ENCODE measurements at places on chromosomes 7 and 10. TPM values are rescaled to one million over a fixed set of nuclear protein-coding genes. Genes with fewer than 3 reads are reported as not detected.

FANK1 gene
- total RNA-seq, result 6.7 TPM

ZNF488 gene
- 0.21 TPM for total RNA-seq

- DNase-seq, result no peak
Measured at GRCh38 chr7:45099891-45100760, 11.4 kb upstream of the NACAD start.

GRCh38 chr7:621572-622285 is 102.1 kb upstream of the PDGFA start:
- DNase-seq, result no peak

GRCh38 chr10:78921895-78922294 is 146.9 kb upstream of the ZMIZ1 start:
- no peak for DNase-seq

- DNase-seq, result no peak
Measured at GRCh38 chr7:44335184-44335583, 9.8 kb upstream of the CAMK2B start.

GRCh38 chr10:17138460-17139042 is 8.9 kb upstream of the CUBN start:
- DNase-seq, result no peak

DNA sequence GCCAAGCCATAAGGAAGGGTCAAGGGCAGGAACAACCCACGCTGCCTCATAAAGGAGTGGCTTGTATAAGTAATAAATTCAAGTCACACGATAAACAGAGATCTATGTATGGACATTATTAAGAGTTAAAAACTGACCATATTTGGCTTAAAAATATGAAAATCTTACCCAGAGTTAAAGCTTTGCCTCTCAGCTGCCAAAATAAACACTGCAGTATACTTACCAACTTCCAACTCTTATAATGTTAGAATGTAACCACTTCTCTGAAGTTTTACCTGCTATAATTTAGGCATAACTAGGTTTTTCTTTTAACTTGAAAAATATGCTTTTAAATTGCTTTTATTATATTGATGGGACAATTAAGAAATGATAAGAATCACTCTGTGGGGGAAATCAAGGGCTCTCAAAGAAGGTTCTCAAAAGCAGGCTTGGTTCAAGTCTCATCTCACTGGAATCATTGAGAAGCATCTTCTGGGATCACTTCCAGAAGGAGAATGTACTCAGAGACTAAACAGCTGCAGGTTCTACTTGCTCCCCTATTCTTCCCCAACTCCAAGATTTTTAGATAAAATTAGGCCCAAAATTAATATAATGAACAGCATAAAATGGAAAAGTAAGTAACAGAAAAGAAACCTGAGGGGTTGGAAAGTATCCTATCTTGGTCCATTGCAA is 16.1 kb upstream of the CAV2 start:
- DNase-seq, result no peak

DNA sequence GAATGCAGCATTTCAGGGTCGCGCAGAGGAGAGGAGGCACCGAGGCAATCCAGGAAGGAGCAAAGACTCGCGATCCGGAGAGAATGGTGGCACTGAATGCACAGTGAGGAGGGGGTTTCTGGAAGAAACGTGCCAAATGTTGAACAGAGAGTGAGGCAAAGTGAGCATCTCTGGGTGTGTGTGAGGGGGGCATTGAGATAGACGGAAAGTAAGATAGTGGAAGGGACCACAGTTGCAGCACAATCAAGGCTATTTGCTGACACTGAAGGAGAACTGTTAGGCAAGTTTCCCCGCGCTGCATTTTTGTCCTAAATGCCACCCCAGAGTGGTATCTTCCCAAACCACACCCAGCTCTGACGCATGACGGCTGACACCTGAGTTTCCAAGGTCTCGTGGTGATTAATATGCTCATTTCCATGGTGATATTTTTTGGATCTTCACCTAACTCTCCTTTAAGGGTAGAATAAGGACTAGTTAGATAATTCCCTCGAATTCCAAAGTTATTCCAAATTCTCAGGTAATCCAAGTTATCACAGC is 14.4 kb upstream of the ADO start:
- no peak for DNase-seq

GRCh38 chr10:115335366-115335765 is 242.2 kb downstream of the ATRNL1 start:
- no peak for DNase-seq

DNA sequence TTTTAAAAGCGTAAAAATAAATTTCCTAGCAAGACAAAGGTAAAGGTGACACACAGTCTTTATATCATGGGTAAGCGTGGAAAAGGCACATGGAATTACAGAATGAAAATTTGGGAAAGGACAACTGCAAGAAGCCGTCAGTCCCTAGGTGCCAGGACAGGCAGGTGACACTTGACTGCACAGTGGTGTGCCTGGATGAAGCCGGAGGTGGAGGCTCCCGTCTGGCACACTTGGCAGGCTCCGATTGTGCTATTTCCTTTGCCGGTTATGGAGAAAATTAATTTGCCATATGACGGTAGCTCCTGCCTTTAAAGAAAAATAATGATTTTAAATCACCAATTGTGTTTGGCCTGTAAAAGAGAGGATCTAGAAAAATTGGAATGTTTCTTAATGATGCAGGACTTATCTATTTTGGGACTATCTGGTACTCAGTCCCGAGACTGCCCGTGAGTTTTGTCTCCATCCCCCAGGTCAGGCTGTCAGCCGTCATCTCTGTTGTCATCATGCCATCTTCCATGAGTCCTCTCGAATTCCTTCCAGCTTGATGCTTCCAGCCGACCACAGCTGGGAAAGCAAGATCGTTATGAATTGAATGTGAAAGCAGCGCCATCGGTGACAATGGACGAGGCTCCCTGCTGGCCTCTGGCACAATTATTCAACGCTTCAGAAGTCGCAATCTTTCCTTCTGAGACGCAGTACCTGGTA is 56.2 kb upstream of the MGMT start:
- no peak for DNase-seq

DNA sequence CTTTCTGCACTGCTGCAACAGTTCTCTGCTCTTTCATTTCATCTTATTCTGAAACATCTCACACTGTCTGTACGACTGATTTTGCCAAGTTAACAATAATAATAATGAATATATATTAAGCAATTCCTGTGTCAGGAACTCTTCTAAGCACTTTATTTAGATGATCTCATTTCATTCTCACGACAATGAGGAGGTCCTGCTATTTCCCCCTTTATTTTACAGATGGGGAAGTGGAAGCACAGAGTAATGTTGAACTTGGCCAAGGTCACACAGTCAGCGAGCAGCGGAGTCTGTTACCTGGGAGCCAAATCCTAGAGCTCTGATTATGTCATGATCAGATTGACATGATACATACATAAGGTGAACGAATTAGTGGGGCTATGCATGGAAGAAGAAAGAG is 5.8 kb downstream of the MRC1 start:
- no peak for DNase-seq

GRCh38 chr10:124013916-124014315 is 79.5 kb downstream of the CHST15 start:
- DNase-seq, result no peak

DNA sequence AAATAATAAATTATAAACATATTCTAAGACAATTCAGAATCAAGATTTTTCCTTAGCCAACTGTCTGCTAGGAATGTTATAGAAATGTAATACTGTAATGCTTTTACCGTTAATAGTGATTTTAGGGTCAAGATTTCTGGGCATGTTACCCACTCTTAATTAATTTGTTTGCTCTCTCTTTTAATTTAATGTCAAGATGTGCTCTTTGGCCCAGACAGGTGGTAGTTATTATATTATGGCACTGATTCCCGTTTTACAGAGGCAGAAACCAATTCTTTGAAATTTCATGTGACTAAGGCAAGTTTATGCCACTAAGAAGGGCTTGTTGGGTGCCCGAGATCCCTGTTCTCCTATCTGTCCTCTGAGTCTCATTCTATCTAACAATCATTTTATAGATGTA is 959 bp upstream of the FAM107B start:
- DNase-seq, result no peak

GRCh38 chr7:28957064-28957750 is 923 bp downstream of the TRIL start:
- DNase-seq, result peak; percentile 21

DNA sequence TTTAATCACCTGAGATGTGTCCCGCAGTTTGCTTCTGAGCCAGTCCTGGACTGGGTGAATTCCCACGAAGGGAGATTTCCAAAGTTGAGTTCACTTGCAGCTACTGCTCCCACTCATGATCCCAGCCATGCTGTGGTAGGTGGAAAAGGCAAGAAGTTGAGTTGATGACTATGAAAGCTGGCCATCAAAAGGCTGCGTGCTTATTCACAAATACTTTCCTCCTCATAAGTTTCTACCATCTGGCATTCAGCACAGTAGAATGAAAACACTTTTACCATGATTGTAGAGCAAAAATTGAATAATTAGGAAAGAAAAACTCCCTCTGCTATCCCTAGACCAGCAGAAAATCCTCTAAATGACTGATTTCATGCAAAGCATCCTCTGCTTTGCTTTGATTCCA is 281.8 kb downstream of the INHBA start:
- DNase-seq, result no peak

- DNase-seq, result no peak
Measured at GRCh38 chr7:127485482-127485881, 93.0 kb upstream of the ZNF800 start.
